ENCODE measurements at places on chromosomes 7 and 10. TPM values are rescaled to one million over a fixed set of nuclear protein-coding genes. Genes with fewer than 3 reads are reported as not detected.

Gene RAMP3
- 586 TPM for total RNA-seq

DNA sequence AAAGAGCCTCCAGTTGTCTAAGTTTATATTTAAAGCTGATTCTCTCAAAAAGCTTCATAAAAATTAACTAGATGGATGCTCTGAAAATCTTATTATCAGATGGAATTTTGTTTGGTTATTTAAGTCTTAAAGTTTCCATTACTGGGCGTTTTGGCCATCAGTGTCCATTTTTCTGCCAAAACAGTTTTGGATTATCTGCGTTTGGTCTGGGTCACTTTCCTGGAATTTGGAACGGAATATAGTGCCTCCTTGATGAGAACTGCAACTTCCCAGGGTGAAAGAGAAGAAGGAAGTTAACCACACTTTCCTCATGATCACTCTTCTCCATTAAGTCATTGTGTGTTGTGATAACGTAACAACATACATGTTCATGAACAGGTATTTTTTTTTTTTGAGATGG, 764.9 kb upstream of the AUTS2 start:
- DNase-seq, result no peak

- DNase-seq, result no peak
Measured at GRCh38 chr10:21757185-21757901, 223.3 kb downstream of the MLLT10 start.

DNA sequence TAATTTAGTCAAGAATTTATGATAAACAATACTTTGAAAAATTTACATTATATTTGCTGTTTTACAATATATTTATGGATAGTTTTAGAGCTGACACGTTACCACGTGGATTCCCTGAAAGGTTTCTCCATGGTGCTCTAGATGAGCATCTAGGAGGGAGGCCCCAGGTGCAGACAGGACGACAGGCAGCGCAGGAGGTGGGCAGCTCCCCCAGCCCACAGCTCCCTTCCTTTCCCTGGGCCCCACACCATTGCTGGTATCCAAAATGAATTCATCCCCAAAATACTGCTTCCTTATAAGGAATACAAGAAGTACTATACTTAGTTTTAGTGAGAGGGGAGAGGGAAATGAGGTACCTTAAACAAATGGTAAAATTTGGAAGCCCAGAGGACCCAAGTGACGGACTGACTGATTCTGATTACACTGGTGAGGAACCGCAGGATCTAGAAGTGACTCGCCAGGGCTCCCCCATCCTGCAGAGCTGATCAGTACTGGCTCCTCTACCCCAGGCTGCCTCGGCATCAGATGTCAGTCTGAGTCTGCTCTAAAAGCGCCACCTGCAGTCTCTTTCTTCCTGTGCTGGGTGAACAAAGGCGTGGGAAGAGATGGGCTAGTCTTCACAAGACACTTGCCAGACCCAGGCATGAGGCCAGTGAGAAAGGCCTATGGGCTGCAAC, 89.2 kb downstream of the DLG5 start:
- DNase-seq, result no peak

- no peak for DNase-seq
Measured at GRCh38 chr10:1858048-1858447, 120.7 kb upstream of the ADARB2 start.

DNA sequence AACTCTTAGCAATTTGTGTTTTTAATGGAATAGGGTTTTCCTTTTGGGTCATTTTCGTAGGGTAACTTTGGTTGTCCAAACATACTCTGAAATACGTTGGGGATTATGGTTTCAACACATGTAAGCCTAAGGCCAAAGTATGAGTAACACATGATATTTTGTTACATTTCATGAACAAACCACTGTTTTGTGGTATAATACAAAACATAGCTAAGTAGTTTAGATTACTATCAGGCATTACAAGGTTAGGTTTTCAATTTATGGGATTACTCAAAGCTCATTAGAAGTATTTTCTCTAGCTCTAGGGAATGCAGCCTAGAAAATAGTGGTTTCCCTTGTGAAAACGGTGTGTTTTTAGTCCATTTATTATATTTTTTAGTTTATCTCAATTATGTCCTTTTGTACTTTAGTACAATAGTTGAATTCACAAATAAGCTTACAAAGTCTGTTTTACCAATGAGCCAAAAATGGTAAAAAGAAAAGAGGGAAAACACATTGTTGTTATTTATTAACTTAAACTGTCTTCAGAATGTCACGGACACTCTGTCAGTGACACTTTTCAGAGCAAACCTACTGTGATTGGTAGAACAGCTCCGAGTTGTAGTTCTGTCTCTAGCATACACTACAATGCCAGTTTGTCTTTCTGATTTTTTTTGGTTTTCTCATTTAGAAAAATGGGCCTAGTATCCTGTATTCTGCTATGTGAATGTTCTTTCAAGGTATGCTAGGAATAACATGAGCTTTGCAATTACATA, 473.7 kb downstream of the SUGCT start:
- no peak for DNase-seq

- DNase-seq, result no peak
Measured at GRCh38 chr10:23362069-23362830, 17.7 kb upstream of the C10orf67 start.

GRCh38 chr7:74606909-74607510, 50.5 kb upstream of the GTF2I start:
- no peak for DNase-seq

GRCh38 chr10:78981970-78982281, 86.8 kb upstream of the ZMIZ1 start:
- no peak for DNase-seq

- DNase-seq, result no peak
Measured at GRCh38 chr10:29714096-29714874, 79.5 kb upstream of the SVIL start.

DNA sequence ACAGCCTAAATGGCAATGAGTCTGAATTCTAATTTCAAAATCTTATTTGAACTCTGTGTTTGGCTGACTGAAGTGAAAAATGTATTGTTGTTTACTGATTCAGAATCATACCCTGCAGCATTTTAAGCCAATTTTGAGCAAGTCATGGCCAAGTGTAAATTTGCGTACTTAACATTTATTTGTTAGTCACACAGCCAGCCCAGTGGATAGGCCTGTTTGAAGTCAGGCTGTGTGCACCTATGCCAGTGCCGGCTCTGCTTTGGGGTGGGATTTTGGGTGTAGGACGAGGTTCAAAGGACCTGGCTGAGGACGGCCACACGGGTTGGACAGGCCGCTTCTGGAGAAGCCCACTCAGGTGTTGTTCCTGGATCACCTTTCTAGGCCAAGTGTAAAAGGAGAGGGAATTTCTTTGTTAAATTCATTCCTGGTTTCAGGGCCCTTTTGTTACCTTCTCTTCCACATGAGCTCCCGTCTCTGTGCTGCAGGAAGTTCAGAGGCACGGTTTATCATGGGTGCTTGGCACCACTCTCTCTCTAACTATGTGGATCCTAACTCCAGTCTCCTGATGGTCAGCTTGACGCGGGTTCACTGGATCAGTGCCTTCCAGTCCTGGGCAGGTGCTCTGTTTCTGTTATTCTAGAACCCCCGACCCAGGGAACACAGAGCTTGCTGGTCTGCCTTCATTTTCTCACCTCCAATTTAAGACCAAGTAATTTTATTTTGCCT, 84.7 kb downstream of the CCNY start:
- DNase-seq, result no peak

Gene PARD3
- 37.5 TPM for total RNA-seq

Gene TWIST1
- 2.0 TPM for total RNA-seq

Gene FAM241B
- not detected for total RNA-seq

- DNase-seq, result no peak
Measured at GRCh38 chr7:12706900-12707536, 19.6 kb downstream of the ARL4A start.

- no peak for DNase-seq
Measured at GRCh38 chr10:109592391-109592790, 330.9 kb downstream of the XPNPEP1 start.

DNA sequence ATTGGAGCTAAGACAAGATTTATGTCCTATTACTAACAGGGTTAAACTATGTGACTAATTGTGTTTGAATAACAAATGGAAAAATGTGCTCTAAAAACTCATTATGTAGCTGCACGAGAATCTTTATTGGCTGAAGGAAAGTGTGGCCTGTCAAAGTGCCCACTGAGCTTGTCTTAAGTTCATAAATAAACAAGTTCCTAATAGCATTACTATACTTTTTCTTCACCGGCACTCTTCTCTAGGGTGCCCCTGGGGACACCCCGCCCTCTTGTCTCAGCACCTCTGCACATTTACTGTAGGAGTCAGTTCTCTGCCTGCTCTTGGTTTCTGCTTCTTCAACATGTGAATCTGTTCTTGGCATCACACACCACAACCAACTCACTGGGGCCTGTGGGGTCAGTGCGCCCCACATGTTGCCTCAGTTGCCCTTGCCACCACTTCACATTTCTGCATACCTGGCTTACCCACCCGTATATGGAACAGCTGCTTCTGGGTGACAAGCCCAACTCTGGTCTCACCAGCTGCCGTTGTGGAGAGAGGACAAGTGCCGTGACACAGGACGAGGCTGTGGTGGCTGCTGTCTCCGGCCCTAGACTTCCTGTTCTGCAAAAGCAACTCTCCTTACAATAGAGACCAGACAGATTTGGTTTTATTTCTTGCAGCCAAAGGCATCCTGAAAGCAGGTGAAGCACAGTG, 96.3 kb upstream of the DDC start:
- DNase-seq, result peak; percentile 63

GRCh38 chr10:106224676-106225075, 939.8 kb downstream of the SORCS1 start:
- no peak for DNase-seq

- no peak for DNase-seq
Measured at GRCh38 chr7:122094549-122094948, 49.5 kb downstream of the AASS start.

All from ascending aorta (tissue), 2 donors.